ENCODE measurements at places on chromosomes 4 and X. TPM values are rescaled to one million over a fixed set of nuclear protein-coding genes. Genes with fewer than 3 reads are reported as not detected.

The POU3F4 gene
- total RNA-seq, result not detected

The PLP1 gene
- total RNA-seq, result not detected

The GSPT2 gene
- 11.9 TPM for total RNA-seq

The HEPH gene
- total RNA-seq, result not detected

The GPR119 gene
- total RNA-seq, result not detected

The ASMT gene
- total RNA-seq, result 0.29 TPM

The RASGEF1B gene
- total RNA-seq, result 2.4 TPM

The MFAP3L gene
- 0.03 TPM for total RNA-seq

The LYAR gene
- total RNA-seq, result 37.9 TPM

The IGSF1 gene
- not detected for total RNA-seq

The NLRP2B gene
- not detected for total RNA-seq

The MSN gene
- total RNA-seq, result 627 TPM

The DMRTC1B gene
- not detected for total RNA-seq

The ATP2B3 gene
- not detected for total RNA-seq

The EGFL6 gene
- 15.6 TPM for total RNA-seq

The DGKK gene
- not detected for total RNA-seq

The TRIML1 gene
- total RNA-seq, result not detected

The RGN gene
- not detected for total RNA-seq

The TMPRSS11D gene
- not detected for total RNA-seq

The EVC2 gene
- 1.1 TPM for total RNA-seq

The ZMAT1 gene
- total RNA-seq, result 3.9 TPM

The ANOS1 gene
- total RNA-seq, result not detected

The TLR1 gene
- 8.1 TPM for total RNA-seq

The SAGE1 gene
- not detected for total RNA-seq

The CFAP99 gene
- total RNA-seq, result not detected
